Lower lobe of right lung (tissue), 2 donors: ENCODE measurements at places on chromosomes 5 and 9.

DNA sequence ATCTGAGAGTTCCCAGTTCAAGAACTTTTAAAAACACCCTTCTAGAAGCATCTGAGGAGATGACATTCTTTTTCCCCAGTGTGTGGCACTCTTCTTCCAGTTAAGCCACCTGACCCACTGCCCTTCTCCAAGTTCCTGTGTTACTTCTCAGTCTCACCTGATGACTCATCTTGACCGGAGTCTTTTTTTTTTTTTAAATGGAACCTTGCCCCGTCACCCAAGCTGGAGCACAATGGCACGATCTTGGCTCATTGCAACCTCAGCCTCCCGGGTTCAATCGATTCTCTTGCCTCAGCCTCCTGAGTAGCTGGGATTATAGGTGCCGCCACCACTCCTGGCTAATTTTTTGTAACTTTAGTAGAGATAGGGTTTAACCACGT, 224.1 kb upstream of the DAB2 start:
- H3K27me3 ChIP-seq = no peaks in the 10 kb centered on the region
- no peak overlapping the region for H3K4me3 ChIP-seq
- no peak overlapping the region for H3K27ac ChIP-seq
- H3K36me3 ChIP-seq = no peaks in the 10 kb centered on the region

GRCh38 chr9:104872656-104873488, 55.1 kb downstream of the ABCA1 start:
- no peak overlapping the region for H3K4me3 ChIP-seq
- H3K4me1 ChIP-seq = peaks cover 47% of the 10 kb centered on the region
- H3K36me3 ChIP-seq = peaks cover 28% of the 10 kb centered on the region
- DNase-seq = no peak
- H3K27ac ChIP-seq = peak overlapping the region; percentile 38

- no peak for DNase-seq
- H3K4me3 ChIP-seq = no peak overlapping the region
- no peaks in the 10 kb centered on the region for H3K4me1 ChIP-seq
- no peaks in the 10 kb centered on the region for H3K27me3 ChIP-seq
Measured at GRCh38 chr5:19564036-19564435, 424.0 kb downstream of the CDH18 start.

DNA sequence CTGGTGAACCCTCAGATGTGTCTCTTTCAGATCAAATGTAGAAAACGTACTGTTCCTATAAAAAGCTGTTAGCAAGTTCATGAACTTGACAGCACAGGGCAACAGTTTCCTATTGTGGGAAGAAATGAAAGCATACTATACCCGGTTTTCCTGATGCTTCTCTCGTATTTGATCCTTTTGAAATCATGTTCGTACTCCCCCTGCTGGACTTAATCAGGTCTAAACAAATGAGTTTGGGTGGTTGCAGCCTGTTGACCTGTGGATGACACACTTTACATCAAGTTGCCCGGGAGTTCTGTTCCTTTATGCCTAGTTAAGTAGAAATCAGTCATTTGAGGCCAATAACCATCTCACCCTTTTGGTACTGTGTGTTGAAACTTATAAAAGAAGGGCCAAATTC, 1992.3 kb downstream of the MAT2B start:
- H3K36me3 ChIP-seq = no peaks in the 10 kb centered on the region
- no peak overlapping the region for H3K27ac ChIP-seq
- DNase-seq = no peak
- no peaks in the 10 kb centered on the region for H3K27me3 ChIP-seq

- peak overlapping the region; percentile 95 for H3K27ac ChIP-seq
- peaks cover 48% of the 10 kb centered on the region for H3K4me1 ChIP-seq
- no peaks in the 10 kb centered on the region for H3K36me3 ChIP-seq
- peak; percentile 71 for DNase-seq
- no peaks in the 10 kb centered on the region for H3K27me3 ChIP-seq
- H3K4me3 ChIP-seq = peak overlapping the region; percentile 93
Measured at GRCh38 chr5:135398160-135398854, 724 bp downstream of the MACROH2A1 start.

DNA sequence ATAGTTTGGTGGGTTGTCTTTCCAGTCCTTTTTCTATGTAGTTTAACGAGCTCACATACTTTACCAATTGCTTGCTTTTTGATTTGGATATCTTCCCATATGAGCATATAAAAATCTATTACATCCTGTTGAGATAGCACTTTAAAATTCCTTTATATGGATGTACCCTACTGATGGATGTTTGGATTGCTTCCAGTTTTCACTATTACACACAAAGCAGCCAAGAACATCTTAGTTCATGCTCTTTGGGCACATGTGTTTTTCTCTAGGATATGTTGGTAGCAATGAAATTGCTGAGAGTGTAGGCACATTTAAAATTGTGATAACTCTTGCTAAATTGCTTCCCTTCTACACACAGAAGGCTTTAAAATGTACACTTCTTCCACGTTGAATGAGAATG, 56.1 kb upstream of the NTRK2 start:
- no peak for DNase-seq
- H3K36me3 ChIP-seq = no peaks in the 10 kb centered on the region
- no peak overlapping the region for H3K27ac ChIP-seq

DNA sequence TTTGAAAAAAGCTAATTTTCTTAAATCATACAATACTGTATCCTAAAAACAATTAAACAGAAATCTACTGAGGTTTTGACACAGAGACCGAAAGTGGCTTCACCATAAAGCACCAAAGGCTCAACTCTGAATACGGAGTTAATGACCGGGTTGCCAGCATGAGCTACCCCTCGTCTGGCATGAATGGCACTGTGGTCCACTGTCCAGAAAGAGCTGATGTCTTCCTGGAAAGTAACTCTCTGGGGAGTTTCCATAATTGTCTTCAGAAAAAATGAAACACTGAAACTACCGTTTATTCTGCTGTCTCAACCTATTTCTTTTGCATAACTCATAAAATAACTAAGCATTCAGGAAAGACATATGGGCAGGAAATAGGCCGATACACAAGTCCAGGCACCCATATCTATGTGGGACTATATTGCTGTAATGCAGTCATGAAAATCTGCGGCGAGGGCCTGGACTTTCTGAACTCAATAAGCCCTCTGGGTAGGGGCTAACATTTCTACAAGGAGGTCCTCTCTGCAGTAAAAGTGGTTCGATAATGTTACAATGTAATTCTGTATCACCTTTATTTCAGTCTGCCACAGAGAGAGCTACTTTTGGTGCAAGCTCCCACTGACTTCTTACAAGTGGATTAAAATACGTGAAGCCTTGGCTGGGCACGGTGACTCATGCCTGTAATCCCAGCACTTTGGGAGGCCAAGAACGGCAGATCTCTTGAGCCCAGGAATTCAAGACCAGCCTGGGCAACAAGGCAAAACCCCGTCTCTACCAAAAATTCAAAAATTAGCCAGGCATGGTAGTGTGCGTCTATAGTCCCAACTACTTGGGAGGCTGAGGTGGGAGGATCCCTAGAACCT, 52.4 kb downstream of the ANKH start:
- no peaks in the 10 kb centered on the region for H3K27me3 ChIP-seq
- no peaks in the 10 kb centered on the region for H3K36me3 ChIP-seq
- DNase-seq = no peak
- H3K27ac ChIP-seq = no peak overlapping the region
- no peaks in the 10 kb centered on the region for H3K4me1 ChIP-seq
- no peak overlapping the region for H3K4me3 ChIP-seq

- no peak for DNase-seq
- no peak overlapping the region for H3K27ac ChIP-seq
- H3K27me3 ChIP-seq = no peaks in the 10 kb centered on the region
- no peaks in the 10 kb centered on the region for H3K4me1 ChIP-seq
- H3K4me3 ChIP-seq = no peak overlapping the region
Measured at GRCh38 chr5:124301850-124302249, 444.6 kb downstream of the ZNF608 start.

DNA sequence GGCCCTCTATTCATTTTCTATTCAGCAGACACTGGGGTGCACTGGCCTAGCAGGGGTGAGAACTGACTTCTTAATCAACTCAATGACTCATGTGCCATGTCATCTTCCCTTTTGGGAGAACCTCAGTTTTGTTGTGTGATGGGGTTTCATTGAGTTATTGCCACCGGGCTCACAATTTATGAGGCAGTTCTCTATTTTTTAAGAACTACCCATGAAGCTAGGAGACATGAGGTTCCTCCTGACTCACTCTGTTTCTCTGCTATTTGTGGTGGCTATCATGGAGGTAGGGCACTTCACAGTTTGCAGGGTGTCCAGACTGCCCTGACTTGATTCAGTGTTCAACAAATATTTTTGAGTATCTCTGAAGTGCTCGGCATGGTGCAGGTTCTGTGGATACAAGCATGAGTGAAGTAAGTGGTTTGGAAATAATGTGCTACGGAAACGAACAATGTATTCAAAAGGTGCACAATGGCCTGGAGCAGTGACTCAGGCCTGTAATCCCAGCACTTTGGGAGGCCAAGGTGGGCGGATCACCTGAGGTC, 39.3 kb downstream of the SPARC start:
- H3K4me3 ChIP-seq = no peak overlapping the region
- no peak for DNase-seq
- H3K4me1 ChIP-seq = peaks cover 3% of the 10 kb centered on the region
- no peaks in the 10 kb centered on the region for H3K36me3 ChIP-seq

DNA sequence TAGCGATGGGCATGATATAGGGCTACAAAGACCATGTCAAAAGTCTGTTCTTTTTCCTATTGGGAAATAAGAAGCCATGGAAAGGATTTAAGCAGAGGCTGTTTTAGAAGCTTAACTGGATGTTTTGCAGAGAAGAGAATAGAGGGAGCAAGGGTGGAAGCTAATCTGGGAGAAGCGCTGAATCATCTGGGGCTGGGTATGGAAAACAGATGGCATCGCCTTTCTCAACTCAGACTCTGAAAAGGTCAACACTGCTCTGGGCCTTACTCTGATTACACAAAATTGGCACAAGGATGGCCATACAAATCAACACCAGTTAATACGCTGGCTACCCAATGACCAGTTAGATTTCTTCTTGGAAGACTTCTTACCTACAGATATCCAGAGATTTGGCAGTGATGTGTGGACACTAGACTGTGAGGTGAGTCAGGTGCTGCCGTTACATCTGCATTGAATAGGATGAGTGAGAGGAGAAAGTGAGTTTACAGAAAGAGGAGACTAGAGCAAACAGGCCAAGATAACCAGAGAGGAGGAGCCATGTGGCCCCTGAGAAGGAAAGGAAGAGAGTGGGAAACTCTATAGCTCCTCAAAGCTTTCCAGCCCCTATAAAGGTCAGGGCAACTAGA, 6.2 kb upstream of the TCERG1 start:
- H3K36me3 ChIP-seq = no peaks in the 10 kb centered on the region
- no peak overlapping the region for H3K4me3 ChIP-seq
- H3K4me1 ChIP-seq = no peaks in the 10 kb centered on the region
- no peak overlapping the region for H3K27ac ChIP-seq

DNA sequence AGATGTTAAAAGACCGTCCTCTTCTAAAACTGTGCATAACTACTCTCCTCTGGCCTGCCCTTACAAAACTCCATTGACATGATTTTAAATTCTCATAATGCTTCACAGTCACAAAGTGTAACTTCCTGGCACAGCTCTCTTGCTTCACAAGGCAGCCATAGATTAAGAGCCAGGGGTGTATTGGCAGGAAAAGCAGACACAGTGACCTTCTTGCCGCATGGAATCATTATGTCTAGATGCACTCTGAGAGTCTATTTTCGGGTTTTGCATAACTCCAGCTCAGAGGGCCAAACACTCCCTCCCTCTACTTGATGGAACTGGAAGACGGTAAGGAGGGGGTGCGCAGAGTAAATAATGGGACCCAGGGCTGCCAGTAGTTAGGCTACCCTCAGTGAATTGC, 110.1 kb downstream of the MARCHF3 start:
- H3K36me3 ChIP-seq = no peaks in the 10 kb centered on the region
- DNase-seq = no peak
- no peaks in the 10 kb centered on the region for H3K27me3 ChIP-seq
